ENCODE measurements at places on chromosomes 1 and 21. TPM values are rescaled to one million over a fixed set of nuclear protein-coding genes. Genes with fewer than 3 reads are reported as not detected.

- peak overlapping the region; percentile 28 for H3K27ac ChIP-seq
- H3K36me3 ChIP-seq: no peaks in the 10 kb centered on the region
- H3K4me3 ChIP-seq: no peak overlapping the region
- no peak for DNase-seq
- no peaks in the 10 kb centered on the region for H3K27me3 ChIP-seq
- peaks cover 70% of the 10 kb centered on the region for H3K4me1 ChIP-seq
Measured at GRCh38 chr1:209651138-209651587, 1.1 kb downstream of the LAMB3 start.

- H3K4me1 ChIP-seq: peaks cover 36% of the 10 kb centered on the region
- no peaks in the 10 kb centered on the region for H3K36me3 ChIP-seq
- H3K27ac ChIP-seq: peak overlapping the region; percentile 5
- no peaks in the 10 kb centered on the region for H3K27me3 ChIP-seq
- no peak for DNase-seq
Measured at GRCh38 chr1:192529031-192529755, 46.4 kb upstream of the RGS1 start.

DNA sequence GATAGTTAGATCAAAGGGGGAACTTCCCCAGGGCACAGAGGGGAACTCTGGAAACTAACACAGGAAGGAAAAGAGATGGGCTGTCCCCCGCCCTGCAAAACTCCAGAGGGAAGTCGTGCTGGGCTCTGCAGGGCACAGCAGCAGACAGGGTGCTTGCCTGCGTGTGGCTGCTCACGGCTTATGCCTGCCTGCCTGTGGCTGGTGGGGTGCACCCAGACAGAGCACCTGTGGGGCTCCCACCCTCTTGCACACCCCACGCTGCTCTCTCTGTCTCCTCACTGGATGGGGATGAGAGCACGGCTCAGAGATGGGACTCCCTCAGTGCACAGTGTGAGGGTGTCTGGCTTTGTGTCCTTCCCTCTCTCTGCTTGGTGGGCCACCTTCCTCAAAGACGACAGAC is 13.5 kb upstream of the ETV3L start:
- peaks cover 12% of the 10 kb centered on the region for H3K27me3 ChIP-seq
- no peak overlapping the region for H3K4me3 ChIP-seq
- H3K36me3 ChIP-seq: no peaks in the 10 kb centered on the region
- H3K27ac ChIP-seq: no peak overlapping the region

GRCh38 chr1:179143322-179143721 is 61.5 kb downstream of the TOR3A start:
- H3K36me3 ChIP-seq: peaks cover 13% of the 10 kb centered on the region
- no peaks in the 10 kb centered on the region for H3K27me3 ChIP-seq
- peak overlapping the region; percentile 78 for H3K4me3 ChIP-seq

DNA sequence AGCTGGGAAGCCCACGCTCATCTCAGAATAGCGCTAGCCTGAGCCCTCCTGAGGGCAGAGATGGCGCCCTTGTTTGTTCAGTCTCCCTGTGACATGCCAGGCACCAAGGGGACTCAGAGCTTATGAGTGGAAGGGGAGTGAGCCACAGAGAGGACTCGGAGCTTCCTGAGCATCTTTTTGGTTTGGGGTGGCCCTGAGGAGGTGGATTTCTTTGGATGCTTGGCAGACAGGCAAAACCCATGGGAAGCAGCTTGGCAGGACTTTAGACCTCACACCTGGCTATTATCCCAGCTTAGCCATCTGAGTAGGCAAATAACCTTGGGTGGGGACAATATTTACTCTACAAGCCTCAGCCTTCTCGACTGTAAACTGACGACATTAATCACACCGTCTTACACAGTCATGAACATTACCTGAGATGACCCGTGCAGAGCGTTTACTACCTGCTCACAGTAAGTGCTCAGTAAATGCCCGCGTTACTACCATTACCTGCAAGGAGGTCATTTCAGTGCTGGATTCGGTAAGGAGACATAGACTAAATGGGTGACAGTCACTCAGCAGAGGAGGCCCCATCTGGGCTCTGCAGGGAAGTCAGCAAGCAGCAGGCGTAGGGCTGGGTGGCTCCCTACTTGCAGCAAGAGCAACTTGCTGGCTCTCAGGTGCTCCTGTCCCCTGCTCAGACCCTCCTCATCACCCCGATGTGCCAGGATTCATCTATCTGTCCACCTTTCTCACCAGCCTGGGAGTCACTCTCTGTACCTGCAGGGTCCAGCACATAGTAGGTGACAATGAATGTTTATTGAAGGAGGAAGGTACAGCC is 54.9 kb downstream of the KLHDC7A start:
- H3K27ac ChIP-seq: no peak overlapping the region
- no peak overlapping the region for H3K4me3 ChIP-seq
- no peaks in the 10 kb centered on the region for H3K4me1 ChIP-seq
- peak; percentile 69 for DNase-seq
- H3K27me3 ChIP-seq: no peaks in the 10 kb centered on the region

DNA sequence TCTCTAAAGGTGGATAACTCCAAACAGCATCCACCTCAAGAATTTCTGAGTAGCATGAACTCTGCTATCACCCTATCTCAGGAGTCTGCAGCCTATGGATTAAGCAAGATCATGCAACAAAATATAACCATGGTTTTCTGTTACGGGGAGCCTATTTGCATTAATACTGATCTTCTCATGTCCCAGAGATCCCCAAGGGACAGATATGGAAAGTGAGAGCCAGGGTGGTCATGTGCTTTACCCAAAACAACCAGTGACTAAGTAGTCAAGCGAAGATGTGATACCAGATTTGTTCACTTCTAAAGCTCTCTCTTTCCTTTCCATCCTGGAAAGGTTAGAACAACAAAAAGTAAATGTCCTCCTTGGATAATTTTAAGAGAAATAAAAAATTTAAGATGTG is 125.1 kb downstream of the PRRX1 start:
- H3K4me1 ChIP-seq: peaks cover 35% of the 10 kb centered on the region
- no peak for DNase-seq
- no peaks in the 10 kb centered on the region for H3K27me3 ChIP-seq
- H3K4me3 ChIP-seq: no peak overlapping the region
- no peak overlapping the region for H3K27ac ChIP-seq

DNA sequence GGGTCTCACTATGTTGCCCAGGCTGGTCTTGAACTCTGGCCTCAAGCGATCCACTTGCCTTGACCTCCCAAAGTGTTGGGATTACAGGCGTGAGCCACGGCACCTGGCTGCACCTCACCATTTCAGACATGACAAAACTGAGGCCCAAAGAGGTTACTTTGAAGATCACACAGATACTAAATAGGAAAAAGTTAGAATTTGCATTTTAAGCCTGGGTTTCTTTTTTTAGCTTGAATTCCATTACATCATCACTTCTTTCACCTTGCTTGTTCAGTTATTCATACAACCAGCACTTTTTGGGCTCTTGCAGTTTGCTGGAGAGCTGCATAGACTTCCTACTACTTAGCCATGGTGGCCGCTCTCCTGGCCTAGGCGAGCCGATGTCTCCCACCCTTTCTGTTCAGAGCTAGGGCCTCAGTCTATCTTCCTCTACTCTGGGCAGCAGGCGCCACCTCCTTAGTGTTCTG is 16.3 kb upstream of the CD2 start:
- H3K36me3 ChIP-seq: no peaks in the 10 kb centered on the region
- no peaks in the 10 kb centered on the region for H3K4me1 ChIP-seq
- no peak overlapping the region for H3K27ac ChIP-seq
- no peak overlapping the region for H3K4me3 ChIP-seq

DNA sequence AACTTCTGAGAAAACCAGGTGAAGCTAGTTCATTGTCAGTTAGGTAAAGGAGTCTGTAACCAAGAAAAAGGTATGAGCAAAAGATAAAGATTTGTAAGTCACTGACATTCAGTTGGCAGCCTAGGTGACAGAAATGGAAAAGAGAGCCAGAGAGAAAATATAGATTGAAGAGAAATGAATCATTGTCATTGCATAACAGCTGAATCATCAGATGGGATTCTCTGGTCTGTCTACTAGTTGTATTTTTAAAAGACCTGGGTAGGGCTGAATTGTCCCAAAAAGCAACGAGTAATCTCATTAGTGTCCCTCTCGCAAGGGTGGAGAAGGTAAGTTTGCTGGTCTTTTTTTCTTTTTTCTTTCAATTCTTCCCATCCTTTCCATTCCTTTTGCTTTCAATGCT is 36.6 kb downstream of the PTGS2 start:
- H3K27ac ChIP-seq: no peak overlapping the region
- no peak for DNase-seq
- no peaks in the 10 kb centered on the region for H3K4me1 ChIP-seq

DNA sequence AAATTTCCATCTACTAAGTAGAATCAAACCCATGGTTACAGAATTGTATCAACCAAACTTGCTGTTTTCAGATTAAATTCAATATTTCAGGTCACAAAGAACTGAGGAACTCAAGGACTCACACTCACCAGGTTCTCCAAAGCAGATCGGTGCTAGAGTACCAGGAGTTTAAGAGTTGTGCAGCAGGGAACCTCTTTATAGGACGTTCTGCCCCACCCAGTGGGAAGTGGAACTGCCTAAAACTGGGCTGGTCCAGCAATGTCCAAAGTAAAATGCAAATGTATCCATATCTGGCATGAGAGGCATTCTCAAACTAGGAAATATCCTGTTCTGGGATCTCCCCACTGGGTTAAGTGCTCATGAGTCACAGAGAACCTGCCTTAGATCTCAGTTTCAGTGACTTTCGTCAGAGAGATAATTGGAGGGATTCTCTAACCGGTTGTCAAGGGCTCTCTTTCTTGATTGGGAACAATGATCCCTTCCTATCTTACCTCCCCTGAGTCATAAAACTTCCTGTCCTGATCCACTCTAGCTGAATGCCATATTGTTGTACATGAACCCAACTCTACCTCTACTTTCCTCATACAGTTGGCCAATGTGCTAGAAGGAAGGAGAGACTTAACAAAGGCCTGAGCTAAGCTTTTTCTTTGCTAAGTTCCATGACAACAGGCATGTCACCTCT is at the start of gene SPRR2D:
TSS of gene SPRR2D (minus strand) at position 171 of the 682 bp plus-strand sequence. CDS start 774 bp downstream, outside the sequence.
- no peak within 1 kb of the TSS for H3K27ac ChIP-seq
- H3K27me3 ChIP-seq: no peaks in the 10 kb centered on the region
- H3K36me3 ChIP-seq: no peaks in the 10 kb centered on the region
- DNase-seq: no peak
- H3K4me3 ChIP-seq: no peak within 1 kb of the TSS

The LDLRAD2 gene
- total RNA-seq: not detected

The CFAP45 gene
- 0.83 TPM for total RNA-seq

The OR2L8 gene
- not detected for total RNA-seq

The SPATA46 gene
- total RNA-seq: not detected
